ENCODE measurements at places on chromosomes 2 and 18.
A peak's percentile ranks its signal among the peaks of the same experiment; 100 is the strongest.

GRCh38 chr2:183404392-183404791, 280.1 kb downstream of the NUP35 start:
- no peak for DNase-seq

GRCh38 chr2:181586569-181587081, 70.3 kb downstream of the CERKL start:
- DNase-seq = peak; percentile 98

- no peak for DNase-seq
Measured at GRCh38 chr2:20314562-20315501, 35.8 kb downstream of the PUM2 start.

DNA sequence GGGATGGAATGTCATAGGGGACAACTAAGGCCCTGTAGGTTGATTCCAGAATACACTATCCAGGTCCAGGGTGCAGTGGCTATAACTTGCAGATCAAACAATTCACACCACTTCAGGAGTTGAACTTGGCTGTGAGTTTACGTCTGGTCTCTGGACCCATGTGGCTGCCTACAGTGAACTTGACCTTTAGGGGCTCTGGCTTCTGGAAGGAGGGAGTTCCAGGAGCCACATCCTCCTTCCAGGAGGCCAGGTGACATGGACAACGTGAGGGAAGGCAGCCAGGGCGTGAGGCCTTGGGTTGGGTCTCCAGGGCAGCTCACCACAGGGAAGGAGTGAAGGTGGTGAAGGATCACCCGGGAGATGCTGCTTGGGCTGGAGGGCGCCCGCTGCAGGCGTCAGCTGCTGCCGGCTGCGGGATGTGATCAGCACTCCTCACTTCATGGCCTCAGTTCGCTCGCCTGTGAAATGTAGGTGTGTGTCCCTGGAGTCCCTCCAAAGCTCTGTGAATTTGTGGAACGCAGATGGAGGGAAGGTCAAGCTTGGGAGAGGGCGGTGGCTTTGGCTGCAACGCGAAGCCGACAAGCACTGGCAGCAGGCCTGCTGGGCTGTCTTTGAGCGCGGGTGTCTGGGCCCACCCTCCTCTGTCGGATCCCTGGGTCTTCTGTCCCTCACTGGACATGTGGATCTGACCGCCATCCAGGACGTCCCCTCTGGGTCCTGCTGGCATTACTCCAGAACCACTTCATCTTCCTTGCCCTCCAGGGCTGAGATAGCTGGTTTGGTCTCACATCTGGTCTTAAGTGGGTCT, 146.5 kb downstream of the GLI2 start:
- no peak for DNase-seq

DNA sequence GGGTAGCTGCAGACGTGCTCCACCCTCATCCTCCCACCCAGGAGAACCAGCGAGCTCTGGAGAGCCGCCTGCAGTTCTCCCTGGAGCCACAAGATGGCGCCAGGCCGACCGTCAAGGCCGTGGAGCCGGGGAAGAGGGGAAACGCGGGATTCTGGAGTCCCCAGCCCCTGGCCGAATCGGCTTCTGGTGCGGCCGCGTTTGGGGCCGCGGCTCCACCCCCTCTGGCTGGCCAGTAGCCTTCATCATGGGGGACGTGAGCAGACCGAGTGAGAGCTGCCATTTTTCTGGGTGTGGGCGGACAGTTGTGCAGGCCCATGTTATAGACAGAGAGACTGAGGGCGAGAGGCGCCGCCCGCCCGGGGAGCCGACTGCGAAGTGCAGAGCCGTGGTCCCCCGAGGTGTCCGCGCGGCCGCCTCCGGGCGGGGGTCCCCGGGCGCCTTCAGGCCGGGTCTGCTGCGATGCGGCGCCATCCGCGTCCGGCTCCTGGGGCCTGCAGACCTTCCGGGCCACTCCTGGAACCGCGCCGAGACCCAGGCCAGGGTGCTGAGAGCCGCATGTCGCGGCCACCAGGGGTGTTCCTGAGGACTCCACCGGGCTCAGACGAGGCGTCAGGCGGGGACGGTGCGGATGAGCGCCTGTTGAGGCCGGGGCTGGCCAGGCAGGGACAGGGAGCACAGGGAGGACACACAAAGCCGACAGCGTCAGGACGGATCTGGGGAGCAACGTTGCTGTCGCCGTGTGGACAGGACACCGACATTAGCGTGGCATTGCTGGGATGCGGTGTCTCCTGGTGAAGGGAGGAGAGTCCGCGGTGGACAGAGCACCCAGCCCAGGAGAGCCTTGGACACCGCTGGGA, 418.2 kb upstream of the HS6ST1 start:
- peak; percentile 62 for DNase-seq

- peak; percentile 53 for DNase-seq
Measured at GRCh38 chr2:88227446-88227845, 57.3 kb downstream of the THNSL2 start.

- no peak for DNase-seq
Measured at GRCh38 chr2:229160984-229161383, 110.1 kb downstream of the PID1 start.

DNA sequence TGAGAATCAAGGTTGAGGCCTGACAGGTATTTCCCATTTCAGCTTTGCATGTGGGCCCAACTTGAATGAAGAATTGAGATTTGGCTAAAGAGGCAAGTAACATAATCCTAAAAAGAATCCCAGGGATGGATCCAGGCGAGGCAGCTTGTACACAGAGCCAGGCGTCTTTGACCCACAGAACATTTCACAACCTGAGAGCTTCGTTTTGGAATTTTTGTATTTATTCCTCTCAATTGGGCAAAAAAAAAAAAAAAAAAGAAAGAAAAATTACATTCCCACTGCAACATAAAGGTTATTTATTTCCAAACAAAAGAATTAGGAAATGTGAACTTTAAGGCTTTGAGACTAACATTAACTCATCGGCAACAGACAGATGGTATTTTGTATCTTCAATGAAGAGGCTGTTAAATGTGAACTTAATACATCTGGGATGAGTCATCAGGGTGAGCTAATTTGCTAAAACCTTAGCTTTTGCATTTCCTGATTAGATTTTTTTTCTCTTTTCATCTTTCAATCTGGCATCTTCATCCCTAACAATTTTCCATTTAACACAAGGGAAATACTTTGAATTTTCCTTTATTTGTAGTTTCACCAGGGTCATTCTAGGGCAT, 478.5 kb upstream of the TNP1 start:
- DNase-seq = peak; percentile 43

GRCh38 chr18:57443247-57443646, 8.1 kb downstream of the ONECUT2 start:
- DNase-seq = no peak

GRCh38 chr2:71940695-71941094, 207.0 kb downstream of the CYP26B1 start:
- peak; percentile 77 for DNase-seq

DNA sequence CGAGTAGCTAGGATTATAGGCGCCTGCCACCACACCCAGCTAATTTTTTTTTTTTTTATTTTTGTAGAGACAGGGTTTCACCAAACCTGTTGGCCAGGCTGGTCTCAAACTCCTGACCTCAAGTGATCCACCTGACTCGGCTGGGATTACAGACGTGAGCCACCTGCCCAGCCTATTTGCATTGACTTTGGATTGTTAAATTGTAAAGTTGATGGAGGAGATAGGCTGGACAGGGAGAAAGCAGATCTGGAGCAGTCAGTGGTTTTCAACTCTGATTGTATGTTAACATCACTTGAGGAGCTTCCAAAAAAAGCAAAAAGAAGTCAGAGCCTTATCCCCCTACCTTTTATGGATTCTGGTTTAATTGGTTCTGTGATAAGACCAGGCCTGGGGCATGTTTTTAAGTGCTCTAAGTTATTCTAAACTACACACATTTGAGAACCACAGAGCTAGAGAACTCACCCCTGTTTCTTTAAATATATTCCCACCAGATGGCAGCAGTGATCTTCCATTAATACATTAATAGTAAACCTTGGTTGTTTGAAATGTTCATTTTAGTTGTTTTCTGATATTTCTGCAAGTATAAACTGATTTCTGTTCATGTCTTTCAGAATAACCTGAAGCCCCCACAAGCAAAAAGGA, 7.5 kb downstream of the C2orf49 start:
- DNase-seq = peak; percentile 14

- no peak for DNase-seq
Measured at GRCh38 chr2:217562871-217563480, 439.8 kb downstream of the TNS1 start.

DNA sequence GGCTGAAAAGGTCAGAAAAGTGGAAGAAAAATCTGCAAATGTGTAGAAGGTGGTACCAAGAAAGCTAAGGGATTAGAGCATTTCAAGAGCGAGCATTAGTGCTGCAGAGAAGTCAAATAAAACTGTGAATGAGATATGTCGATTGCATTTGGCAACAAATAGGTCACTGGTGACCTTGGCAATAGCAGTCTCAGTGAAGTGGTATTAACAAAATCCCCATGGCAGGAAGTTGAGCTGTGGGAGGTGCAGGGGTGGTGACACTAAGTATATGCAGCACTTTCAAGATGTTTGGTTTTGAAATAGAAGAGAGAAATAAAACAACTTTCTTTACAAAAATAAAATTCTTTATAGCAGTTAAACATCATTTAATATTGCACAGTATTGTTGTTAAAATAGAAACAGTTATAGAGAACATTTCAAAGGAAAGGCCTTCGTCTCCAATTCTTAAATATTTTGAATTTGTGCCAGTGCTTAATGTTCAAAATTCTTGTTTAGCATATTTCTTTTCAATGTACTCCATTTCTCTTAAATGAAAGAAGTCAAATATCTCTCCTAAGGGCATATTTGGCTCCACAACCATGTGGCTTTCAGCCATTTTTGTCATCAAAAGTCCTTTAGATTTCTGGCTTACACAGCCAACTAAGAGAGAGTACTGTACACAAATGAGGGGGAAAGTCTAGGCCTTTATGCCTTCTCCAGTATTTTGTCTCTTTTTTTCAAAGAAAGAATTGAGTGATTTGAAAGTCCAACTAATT, 443.0 kb upstream of the MMADHC start:
- DNase-seq = no peak

- DNase-seq = no peak
Measured at GRCh38 chr18:3264362-3264761, 2.4 kb downstream of the MYL12B start.

DNA sequence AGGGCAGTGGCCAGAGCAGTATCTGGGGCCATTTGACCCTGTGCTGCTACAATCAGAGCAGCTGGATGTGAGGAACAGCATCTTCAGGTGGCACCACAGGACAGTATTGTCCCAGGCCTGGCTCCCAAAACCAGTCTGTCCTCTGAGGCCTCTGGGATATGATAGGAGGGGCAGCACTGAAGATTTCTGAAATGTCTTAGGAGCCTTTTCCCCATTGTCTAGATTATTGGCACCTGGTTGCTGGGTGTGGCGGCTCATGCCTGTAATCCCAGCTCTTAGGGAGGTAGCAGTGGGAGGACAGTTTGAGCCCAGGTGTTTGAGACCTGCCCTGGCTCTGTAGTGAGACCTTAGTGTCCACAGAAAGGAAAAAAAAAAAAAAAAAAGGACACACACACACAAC, 270.6 kb upstream of the FBXO11 start:
- no peak for DNase-seq

GRCh38 chr2:231526341-231527090, 3.7 kb downstream of the NMUR1 start:
- no peak for DNase-seq

GRCh38 chr2:176745543-176746200, 466.9 kb upstream of the HNRNPA3 start:
- DNase-seq = no peak

- DNase-seq = no peak
Measured at GRCh38 chr2:177155631-177156030, 57.0 kb upstream of the HNRNPA3 start.

GRCh38 chr2:174688079-174688478, 76.2 kb downstream of the CHRNA1 start:
- DNase-seq = no peak

GRCh38 chr2:60092781-60093180, 460.7 kb downstream of the BCL11A start:
- DNase-seq = no peak

DNA sequence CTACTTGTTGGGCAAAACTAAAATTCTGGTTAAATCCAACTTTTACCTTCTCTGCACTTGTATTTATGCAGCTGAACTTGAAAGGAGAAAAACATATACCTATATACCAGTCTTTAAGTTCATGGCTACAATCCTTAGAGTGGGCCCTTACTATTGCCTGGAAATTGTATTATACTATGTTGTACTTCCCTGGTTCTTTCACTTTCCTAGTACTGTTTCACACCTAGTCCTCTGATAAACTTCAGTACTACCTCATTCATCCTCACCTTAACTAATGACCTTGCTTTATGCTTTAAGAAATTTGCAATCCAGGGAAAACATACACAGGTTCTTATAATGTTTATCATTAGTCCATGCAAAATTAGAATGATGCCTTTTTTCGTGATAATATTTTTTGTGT, 103.8 kb downstream of the HAUS1 start:
- no peak for DNase-seq

DNA sequence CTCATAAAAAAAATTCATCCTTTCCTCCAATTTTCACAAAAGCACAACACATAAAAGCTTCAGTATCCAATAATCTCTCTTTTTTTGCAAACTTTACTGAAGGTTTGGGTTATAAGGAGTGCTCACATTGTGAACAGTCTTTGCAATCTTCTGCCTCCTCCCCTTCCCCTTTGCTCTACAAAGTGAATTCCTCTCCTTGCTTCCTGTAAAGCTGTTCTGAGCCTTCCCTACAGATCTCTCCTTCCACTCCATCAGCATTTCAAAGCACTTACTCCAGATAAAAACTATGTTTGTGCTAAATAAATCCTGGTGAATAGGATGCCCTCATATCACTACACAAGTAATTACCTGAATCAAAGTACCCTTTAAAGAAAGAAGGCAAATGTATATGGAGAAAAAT, 4.6 kb upstream of the PDK1 start:
- DNase-seq = no peak

DNA sequence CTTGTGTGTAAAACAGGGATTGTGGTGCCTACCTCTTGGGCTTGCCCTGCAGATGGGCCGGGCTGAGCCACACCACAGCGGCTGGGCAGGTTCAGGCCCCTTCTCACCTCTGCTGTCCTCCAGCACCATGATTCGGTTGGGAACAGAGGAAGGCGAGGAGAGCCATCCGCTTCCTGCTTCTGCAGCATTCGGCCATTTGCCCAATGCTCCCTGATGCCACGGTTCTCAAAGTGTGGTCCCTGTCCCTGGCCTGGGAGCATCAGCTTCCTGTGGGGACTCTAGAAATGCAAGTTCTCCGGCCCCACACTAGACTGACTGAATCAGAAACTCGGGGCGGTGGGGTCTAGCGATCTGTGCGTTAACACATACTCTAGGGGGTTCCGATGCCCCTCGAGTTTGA, 65.1 kb downstream of the RRM2 start:
- DNase-seq = no peak

GRCh38 chr18:9069601-9070000, 32.9 kb upstream of the NDUFV2 start:
- peak; percentile 87 for DNase-seq

All from NCI-H69 (cell line).